ENCODE measurements at places on chromosomes 13 and 19.

GRCh38 chr13:95906999-95907398, 146.2 kb downstream of the UGGT2 start:
- no peak for DNase-seq

GRCh38 chr13:63184693-63185092, 1769.0 kb upstream of the PCDH20 start:
- DNase-seq, result no peak

GRCh38 chr13:91504216-91504615, 105.8 kb downstream of the GPC5 start:
- no peak for DNase-seq

GRCh38 chr19:45222724-45223123, 22.5 kb downstream of the EXOC3L2 start:
- no peak for DNase-seq

GRCh38 chr19:44003461-44004009, 778 bp downstream of the ZNF230 start:
- no peak for DNase-seq

DNA sequence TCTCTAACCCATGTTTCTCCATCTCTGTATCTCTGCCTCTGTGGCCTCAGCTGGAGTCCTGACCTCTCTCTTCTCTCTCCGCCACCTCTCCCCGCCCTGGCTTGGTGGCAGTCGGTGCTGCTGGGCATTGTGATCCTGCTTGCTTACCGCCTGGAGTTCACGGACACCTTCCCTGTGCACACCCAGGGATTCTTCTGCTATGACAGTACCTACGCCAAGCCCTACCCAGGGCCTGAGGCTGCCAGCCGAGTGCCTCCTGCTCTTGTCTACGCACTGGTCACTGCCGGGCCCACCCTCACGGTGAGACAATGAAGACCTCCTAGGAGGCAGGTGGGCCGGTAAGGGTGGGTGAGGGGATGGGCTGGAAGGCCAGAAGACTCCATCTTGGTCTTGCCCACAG, 4.2 kb downstream of the PLPPR2 start:
- DNase-seq, result no peak

- DNase-seq, result no peak
Observed at GRCh38 chr19:40407714-40408597, 5.2 kb downstream of the PRX start.

DNA sequence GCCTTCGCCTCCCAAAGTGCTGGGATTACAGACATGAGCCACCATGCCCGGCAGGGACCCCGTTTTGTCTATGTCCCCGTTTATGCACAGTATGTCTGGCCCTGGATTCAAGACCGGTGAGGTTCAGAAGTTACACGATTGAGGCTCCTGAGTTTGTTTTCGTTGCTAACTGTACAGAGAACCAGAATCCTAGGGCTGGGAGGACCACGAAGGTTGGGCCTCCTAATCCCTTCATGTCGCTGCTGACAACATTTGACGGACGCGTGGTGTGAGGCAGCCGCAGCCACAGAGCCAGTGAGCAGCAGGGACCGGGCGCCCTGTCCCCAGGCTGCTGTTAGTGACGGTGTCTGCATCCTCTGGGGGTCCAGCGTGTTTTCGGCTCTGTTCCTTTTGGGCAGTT, 91.4 kb downstream of the ATP11A start:
- DNase-seq, result no peak

- peak; percentile 88 for DNase-seq
Observed at GRCh38 chr19:35213663-35214632, 14.6 kb downstream of the FAM187B start.
